IPS DF 6.9 (cell line): ENCODE measurements at places on chromosomes 12 and 14.

- DNase-seq = no peak
Measured at GRCh38 chr14:96206461-96206860, 1.8 kb downstream of the BDKRB2 start.

DNA sequence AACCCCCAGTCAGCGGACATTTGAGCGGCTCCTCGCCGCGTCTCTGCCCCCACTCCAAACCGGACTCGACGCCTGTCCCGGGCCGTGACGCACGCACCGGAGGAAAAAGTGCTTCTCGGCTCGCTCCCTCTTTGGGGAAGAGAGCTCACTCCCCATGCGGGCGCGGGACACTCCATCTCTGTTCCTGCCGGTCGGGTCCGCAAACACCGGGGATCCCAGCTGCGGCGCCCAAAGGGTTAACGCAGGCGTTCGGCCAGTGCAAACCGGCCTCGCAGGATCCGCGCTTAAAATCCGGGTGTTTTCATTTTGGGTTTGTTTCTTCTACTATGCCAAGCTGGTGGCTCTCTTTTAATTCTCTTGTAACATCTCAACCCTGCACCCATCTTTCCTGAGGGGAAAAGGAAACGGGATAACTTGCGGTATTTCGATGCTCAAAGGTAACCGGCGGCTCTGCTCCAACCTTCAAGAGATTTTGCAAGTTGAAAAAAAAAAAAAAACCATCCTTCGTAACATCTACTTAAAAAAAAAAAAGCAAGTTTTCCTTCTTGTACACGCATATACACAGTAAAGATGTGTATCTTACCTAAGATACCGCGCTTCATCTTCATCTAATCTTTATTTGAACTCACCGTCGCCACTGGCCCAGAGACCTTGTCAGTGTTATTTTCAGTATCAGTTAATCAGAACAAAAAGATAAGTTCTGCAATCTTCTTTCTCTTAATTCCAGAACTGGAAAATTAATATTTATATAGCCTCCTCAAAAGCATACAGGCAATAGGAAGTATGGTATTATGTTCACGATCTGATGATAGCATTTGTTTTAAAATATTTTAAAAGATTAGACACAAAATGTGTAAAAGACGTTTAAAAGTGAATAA lies 1.6 kb upstream of the ATP2B1 start:
- DNase-seq = no peak

DNA sequence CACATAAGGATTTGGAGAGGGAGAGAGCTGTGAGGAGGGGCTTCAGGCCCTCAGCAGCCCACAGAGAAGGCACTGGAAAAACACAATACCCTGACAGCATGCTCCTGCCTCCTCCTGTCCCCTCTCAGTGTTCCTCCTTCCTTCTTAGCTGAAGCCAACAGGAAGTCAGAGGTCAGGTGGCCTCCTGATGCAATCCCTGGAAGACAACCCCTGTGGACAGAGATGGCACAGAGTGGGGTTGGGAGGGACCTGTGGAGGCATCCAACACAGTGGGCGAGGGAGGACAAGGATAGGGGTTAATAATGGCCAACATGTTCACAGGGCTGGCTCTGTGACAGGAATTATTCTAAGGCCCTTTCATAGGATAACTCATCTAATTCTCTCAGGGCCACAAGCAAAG lies 15.4 kb upstream of the IFI27L2 start:
- DNase-seq = no peak

- no peak for DNase-seq
Measured at GRCh38 chr12:30914986-30915591, 11.5 kb upstream of the TSPAN11 start.

- DNase-seq = no peak
Measured at GRCh38 chr14:23513005-23513817, 38.4 kb downstream of the ZFHX2 start.

- peak; percentile 98 for DNase-seq
Measured at GRCh38 chr12:117155278-117156060, 34.8 kb downstream of the FBXO21 start.

- no peak for DNase-seq
Measured at GRCh38 chr14:50612806-50613205, 52.9 kb downstream of the ATL1 start.

DNA sequence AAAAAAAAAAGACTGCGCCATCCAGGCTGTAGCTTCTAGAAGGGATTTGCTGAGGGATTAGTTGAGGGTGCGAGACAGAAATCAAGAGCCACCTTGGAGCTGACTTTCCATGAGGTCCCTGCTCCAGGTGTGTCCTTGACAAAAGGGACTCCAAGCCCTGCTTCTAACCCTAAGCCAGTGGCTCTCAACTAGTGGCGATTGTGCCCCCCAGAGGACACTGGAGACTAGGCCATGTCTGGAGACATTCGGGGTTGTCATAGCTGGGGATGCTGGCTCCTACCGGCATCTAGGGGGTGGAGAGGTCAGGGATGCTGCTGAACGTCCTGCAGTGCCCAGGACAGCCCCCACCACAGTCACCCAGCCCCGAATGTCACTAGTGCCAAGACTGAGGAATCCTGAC lies 40.6 kb downstream of the SPRING1 start:
- DNase-seq = no peak

DNA sequence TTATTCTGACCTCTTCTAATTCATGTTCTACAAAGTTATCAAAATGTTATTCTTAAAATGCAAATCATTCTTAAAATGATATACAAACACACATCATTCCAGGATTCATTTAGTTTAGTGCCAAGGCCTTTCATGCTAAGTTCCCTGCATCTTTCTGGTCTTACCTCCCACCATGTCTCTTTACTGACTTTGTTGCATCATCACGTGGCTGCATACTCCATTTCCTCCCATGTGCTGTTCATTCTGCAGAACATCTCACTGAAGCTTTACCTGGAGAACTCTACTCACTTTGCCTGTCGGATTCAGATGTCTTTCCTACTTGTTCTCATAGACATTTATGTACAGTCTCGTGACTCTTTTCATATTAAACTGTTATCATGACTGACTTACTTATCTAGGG lies 278.1 kb downstream of the RAD51B start:
- no peak for DNase-seq

GRCh38 chr12:92297932-92298696 lies 152.5 kb upstream of the BTG1 start:
- DNase-seq = no peak

GRCh38 chr12:18562531-18562930 lies 175.3 kb downstream of the PLCZ1 start:
- no peak for DNase-seq

GRCh38 chr12:8950702-8951478 lies 1.4 kb upstream of the M6PR start:
- DNase-seq = no peak

DNA sequence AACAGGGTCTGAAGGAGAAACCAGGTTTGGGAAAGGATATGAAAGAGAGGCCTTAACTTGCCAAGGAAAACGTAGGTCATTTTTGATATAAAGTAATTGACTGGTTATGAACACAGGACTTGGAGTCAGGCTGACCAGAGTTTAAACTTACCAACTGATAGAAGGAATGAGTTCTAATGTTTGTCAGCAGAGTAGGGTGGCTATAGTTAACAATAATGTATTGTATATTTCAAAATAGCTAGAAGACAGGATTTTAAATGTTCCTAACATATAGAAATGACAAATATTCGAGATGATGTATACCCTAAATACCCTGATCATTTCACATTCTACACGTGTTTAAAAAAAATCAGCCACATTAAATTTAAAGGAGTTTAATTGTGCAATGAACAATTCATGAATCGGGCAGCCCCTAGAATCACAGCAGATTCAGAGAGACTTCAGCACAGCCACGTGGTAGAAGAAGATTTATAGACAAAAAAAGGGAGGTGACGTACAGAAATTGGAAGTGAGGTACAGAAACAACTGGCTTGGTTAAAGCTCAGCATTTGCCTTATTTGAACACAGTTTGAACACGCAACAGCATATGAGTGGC lies 52.5 kb upstream of the PLEKHG7 start:
- DNase-seq = no peak

GRCh38 chr14:77838831-77839511 lies 39.1 kb downstream of the ADCK1 start:
- no peak for DNase-seq

DNA sequence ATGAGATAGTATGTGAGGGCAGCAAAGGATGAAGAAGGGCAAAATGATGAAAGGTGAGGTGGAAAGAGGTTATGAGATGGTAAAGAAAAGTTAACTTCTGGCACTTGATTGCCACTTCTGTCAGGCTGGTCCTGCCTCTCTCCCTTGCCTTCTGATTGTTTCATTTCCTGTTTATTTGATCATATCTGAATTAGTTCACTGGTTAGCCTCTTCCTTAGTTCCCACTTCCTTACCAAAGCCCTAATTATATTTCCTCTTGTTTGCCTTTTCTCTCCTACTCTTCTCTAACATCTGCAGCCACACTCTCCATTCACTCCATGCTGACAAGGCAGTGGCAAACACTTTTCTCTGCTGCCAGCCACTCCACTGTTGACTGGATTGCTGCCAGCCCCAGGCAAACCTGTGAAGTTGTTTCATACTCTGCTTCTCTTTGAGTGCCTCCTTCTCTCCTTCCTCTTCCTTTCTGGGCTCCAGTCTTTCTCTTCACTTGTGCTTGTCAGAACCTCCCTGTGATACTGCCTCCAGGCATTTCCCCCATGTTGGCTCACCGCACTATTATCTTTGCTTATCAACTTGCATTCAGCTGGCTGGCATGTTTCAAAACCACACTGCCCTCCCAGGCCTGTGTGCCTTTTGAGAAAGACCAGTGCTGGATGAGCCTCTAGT lies 8.1 kb downstream of the PNP start:
- DNase-seq = no peak

DNA sequence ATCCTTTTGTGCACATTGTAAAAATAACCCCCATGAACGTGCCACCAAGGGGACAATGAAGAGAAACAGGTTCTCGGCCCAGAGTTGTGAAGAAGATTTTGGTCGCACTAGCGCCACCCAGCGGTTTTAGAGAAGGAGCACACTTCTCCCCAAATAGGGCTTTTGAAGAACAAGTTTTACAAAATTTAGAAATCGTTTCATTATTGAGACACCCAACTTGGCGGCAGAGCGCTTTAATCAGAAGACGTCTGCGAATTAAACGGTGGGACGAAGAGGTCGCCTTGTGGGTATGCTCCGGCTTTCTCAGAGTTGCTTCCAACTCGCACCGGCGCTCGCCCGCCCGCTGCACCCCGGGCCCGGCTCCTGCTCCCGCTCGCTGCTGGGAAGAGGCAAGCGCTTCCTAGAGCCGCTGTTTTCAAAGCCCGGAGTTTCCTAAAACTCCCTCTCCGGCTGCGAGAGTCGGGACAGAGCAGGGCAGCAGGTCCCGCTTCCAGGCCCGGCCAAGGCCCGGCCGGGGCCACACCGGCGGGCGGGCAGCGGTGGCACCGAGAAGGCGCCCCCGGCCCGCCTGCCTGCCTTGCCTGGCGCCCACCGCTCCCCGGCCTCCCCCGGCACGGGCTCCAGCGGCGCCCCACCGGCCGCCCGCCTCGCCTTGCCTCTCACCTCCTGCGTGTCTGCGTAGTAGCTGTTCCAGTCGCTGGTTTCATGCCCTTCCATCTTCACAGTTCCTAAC lies 645 bp downstream of the FOXA1 start:
- DNase-seq = no peak

GRCh38 chr14:100010679-100011078 lies 54.5 kb upstream of the EVL start:
- no peak for DNase-seq

DNA sequence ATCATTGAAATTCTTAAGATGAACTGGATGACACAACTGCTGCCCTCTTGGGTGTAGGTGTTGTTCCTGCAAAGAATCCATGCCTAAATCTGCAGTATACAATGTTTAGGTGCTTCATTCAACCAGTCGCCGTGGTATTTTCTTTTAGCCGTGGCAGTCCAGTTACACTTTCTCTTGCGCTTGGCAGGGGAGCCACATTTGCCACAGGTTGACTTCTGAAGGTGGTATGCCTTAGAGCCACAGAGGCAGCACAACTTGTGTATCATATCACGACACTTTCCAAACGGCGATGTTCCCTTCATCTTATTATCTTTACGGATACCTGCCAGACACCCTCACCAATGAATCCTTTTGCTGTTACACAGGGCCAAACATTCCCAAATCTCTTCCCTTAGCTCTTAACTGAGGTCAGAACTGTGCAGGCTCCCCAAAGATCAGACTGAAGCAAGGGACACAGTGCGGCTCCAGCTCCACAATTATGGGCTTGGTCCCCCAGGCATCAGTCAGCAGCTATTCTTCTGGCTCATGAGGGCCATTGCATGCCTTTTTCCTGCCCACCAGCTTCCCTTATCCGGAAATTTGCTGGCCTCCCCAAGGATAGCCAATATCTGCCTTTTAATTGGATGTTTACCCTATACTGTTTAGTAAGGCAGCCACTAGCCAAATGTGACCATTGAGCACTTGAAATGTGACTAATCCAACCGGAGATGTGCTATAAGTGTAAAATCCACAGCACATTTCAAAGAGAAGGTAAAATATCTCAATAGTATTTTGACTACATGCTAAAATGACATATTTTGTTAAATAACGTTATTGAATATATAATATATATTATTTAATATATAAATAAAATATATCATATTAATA lies 50.7 kb downstream of the SENP1 start:
- no peak for DNase-seq

- DNase-seq = no peak
Measured at GRCh38 chr12:51406290-51406689, 15.1 kb upstream of the GALNT6 start.

GRCh38 chr12:95088379-95088778 lies 15.0 kb upstream of the NR2C1 start:
- DNase-seq = no peak

GRCh38 chr12:23096321-23096720 lies 471.4 kb downstream of the ETNK1 start:
- DNase-seq = no peak

DNA sequence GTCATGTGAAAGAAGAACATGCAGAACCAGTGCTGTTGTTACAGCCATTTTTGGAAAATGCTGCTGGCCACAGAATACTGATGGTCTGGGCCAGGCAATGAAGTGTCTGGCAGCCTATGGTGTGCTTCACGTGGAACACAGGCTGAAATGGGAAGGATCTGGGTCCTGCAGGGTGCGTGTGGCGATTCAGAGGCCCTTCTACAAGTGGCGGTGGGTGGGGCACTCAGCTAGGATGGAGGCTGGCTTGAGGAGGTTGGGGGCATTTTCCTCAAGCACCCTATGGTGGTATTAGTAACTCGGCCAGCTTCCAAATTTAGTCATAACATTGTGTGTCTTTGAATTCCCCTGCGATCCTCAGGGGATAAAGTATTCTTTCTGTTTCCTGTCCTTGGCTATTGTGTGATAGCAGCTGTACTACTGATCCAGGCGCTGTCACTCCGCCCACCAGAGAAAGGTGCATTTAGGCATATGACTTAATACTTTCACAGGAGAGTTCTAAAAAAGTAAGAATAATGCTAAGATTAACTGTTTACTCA lies 9.2 kb upstream of the RAD52 start:
- DNase-seq = no peak

- DNase-seq = no peak
Measured at GRCh38 chr14:68634332-68634731, 158.5 kb downstream of the ZFP36L1 start.

DNA sequence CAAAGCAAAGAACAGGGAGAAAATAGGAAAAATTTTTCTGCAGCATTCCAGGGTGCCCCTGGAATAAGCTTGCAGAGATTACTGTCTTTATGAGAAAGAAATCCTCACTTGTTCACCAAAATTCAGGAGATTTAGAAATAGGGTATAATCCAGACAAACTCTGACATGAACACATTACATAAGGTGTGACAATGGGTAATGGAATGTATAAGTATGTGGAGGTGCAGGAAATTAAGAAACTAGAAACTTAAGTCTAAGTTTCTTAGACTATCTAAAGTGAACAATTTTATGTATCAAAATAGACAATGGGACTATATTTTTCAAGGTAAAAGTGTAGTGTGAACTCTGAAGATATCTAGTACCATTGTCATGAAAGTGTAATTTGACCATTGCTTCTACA lies 140.0 kb upstream of the KITLG start:
- DNase-seq = no peak

GRCh38 chr12:95169368-95169767 lies 47.9 kb downstream of the FGD6 start:
- no peak for DNase-seq
